Erythroblast (primary cell): ENCODE measurements at places on chromosomes 1 and 21.

GRCh38 chr1:221071777-221072176 is 192.5 kb downstream of the HLX start:
- no peak for DNase-seq

GRCh38 chr1:94079080-94079940 is 41.6 kb downstream of the ABCA4 start:
- no peak for DNase-seq

- DNase-seq, result no peak
Observed at GRCh38 chr21:42469272-42469671, 26.8 kb downstream of the RSPH1 start.

DNA sequence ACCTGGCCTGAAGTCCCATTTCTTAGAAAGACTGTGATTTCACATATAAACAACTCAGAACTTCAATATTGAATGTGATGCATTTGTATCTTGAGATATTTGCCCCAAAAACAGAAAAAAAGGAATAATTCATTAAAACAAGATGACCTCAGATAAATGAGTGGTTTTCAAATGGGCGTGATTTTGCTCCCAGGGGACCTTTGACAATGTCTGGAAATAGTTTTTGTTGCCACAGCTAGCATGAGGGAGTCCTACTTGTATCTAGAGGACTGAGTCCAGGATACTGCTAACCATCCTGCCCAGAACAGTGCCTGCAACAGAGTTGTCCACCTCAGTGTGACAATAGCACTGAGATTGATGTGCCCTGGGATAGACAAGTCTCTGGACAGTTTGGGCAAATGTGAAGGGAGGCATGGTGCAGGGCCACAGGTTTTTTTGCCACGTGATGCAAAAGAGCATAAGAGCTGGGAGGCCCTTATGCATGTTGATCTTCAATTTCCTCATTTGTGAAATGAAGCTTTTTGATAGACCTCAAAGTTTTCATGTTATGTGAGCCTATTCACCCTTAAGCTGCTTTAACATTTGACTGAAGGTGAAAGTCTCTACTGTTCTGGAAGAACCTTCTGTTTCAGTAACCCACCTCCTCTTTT is 46.2 kb downstream of the MAP3K7CL start:
- no peak for DNase-seq

DNA sequence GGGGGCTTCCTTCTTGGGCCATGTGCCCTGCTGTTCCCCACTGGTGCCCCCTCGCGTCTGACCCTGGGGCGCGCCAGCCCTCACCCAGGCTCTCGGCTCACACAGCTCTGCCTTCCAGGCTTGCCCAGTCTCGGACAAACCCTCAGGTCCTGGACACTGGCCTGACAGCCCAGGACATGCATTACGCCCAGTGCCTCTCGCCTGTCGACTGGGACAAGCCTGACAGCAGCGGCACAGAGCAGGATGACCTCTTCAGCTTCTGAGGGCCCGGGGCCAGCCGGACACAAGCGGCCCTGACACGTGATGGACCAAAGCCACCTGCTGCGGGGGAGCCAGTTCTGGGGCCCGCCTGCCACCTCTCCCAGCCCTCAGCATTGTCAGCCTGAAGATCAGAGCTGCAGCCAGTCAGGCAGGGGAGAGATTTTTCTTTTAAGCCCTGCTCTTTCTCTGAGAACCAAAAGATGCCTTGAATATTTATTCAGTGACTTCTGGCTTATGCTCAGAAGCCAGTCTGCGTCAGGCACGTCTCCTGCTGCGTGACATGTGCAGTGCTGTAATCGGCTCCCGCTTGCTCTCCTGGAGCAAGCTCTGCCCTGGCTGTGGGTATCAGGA is 23.4 kb downstream of the LDLRAP1 start:
- DNase-seq, result no peak

DNA sequence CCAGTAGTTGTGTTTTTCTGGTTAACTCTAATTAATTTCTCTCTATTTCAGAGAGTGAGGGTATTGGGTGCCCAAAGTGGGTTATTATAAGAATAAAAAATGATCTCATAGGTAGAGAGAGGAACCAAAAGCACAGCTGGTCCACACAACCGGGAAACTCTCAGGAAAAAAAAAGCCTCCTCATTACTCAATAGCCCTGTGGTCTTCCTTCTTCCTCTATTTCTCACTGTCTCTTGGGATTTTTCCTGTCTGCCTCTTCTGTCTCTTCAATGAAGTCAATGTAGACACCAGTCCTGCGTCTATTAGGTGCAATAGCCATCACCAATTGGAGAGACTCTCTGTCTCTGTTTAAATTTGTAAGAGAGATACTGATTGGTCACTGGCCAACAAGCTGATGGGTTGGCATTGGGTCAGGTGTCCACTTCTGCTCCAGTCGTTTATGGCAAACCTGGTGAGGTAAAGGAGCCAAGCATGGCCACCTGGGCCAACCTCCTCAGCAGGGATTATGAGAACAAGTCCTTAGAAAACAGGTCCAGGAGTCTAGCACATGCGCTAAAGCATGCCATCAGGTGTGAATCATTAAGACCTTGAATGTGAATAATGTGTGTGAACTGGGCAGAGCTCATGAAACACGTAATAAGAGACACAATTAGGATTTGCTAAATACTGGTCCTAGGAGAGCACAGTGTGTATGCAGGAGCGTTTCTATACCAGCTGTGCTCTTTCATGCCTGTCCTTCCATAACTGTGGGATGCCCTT is 443.0 kb upstream of the RUNX1 start:
- no peak for DNase-seq

GRCh38 chr1:34587761-34588160 is 167.1 kb upstream of the GJB5 start:
- DNase-seq, result no peak

- DNase-seq, result no peak
Observed at GRCh38 chr1:94727846-94728715, 92.1 kb upstream of the SLC44A3 start.

DNA sequence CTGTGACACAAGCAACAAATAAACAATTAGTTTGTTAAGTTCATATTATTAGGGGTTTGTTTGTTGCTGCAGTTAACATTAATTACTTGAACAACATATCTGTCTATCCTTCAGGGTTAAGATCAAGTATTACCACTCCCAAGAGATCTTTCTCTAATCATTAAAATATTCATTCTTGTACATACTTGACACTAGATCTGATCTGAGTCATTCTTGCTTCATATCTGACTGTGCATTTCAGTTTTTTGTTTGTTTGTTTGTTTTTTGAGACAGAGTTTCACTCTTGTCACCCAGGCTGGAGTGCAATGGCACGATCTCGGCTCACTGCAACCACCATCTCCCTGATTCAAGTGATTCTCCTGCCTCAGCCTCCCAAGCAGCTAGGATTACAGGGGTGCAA is 613.3 kb upstream of the PLXNA2 start:
- no peak for DNase-seq

DNA sequence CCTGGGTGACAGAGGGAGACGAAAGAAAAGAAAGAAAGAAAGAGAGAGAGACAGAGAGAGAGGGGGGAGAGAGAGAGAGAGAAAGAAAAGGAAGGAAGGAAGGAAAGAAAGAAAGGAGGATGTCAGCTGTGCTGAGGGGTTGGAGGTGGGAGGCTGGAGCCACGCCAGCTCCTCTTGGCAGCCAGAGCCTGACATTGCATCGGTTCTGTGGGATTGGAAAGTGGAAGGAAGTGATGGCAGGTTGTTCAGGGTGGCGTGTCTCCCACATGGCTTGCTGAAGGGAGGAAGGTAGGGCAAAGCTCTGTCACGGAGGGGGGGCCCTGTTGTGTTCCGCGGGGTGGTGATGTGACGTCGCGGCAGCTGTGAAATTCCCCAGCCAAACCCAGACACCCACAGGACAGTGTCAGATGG is 30.7 kb downstream of the EIF2D start:
- DNase-seq, result no peak
